ENCODE measurements at places on chromosomes 6 and 20.

DNA sequence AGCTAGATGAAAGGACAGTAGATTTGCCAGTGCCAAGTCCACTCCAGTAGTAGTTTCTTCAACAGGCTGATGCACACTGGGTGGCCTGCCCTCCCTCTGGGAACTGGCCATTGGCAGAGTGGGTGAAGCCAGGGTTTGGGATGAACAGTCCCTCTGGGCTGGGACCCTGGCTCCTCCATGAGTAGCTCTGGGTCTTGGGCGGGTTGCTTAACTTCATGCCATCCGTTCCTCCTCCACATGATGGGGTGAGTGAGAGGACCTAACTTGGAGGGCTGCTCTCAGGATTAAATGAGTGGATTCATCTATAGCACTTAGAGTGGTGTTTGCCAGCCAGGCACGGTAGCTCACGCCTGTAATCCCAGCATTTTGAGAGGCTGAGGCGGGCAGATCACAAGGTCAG is 47.2 kb downstream of the PLAGL2 start:
- no peak for DNase-seq

DNA sequence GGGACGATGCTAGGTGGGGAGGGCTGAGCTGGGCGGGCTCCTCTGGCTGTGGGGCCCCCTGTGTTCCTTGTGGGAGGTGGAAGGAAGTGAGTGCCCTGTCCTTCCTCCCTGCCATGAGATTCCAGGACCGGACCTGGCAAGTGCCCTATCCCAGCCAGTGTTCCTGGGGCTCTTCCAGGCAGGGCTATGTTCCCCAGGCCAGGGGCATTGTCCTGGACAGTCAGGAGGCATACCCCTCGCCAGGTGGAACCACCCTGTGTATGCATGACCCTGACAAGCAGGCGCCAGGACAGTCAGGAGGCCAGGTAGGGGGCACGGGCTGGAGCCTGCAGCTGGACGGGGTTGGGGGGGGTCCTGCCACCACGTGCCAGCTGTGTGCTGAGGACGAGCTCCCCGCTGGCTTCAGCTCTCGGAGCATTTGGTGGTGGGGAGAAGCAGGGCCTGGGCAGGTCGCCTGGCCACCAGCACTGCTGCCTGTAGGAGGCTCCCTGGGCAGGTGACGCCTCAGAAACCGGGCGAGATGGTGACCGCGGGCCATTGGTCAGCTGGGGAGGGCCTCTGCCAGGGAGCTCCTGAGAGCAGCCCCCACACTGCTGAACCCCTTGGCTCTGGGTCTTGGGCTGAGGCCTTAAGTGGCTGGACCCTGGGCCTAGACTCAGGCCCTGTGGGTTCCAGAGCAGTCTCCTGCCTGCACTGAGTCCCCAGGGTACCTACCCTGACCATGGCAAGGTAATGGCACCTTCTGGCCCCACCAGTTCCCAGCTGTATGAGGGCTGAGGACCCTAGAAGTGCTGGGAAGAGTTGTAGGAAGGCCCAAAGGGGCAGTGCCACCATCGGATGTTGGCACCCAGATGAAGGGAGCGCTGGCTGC is 694 bp downstream of the SLC17A9 start:
- DNase-seq, result no peak

DNA sequence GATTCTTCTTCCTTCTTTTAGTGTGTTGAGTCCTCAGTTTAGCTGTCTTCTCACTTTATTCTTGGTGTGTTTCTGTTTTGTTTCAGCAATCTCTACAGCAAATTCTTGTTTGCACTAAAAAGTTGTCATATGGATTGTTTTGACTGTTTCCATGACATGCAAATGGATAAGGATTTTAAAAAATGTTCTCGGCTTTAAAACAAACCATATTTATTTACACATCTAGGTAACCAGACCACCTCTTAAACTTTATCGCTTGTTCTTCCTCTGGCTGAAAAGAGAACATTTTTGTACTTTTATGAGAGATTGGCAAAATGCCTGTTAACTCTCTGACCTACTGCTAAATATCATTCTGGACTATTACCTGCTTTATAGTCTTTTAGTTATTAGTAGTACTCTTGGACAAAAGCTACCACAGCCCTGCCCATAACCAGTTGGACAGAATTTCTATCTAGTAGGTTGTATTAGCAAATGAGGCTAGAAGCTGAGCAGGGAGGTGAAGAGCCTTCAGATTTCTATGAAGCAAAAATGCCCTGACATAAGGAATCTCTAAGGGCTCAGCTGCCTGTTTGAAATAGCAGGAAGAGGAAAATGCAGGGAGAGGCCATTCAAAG is 268.3 kb downstream of the CD109 start:
- peak; percentile 7 for DNase-seq

- DNase-seq, result peak; percentile 37
Observed at GRCh38 chr6:159788753-159789376, 537 bp downstream of the TCP1 start.

- no peak for DNase-seq
Observed at GRCh38 chr20:10666221-10667076, 7.3 kb downstream of the JAG1 start.

GRCh38 chr6:44064089-44064947 is 62.9 kb downstream of the MRPL14 start:
- DNase-seq, result peak; percentile 99

DNA sequence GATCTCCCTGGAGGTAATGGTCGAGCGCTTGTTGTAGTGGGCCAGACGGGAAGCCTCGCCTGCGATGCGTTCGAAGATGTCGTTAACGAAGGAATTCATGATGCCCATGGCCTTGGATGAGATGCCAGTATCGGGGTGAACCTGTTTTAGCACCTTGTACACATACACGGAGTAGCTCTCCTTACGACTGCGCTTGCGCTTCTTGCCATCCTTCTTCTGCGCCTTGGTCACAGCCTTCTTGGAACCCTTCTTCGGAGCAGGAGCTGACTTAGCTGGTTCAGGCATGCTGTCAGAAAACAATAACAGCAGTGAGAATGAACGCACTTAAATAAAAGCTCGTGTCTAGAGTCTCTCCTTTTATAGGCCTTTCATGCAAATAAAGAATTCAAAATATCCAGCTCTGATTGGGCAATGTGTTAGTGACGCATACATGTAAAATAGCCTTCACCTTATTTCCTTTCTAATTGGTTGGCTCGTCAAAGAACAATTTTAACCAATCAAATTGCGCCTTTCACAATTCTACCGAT is 129.2 kb downstream of the HFE start:
- peak; percentile 100 for DNase-seq

DNA sequence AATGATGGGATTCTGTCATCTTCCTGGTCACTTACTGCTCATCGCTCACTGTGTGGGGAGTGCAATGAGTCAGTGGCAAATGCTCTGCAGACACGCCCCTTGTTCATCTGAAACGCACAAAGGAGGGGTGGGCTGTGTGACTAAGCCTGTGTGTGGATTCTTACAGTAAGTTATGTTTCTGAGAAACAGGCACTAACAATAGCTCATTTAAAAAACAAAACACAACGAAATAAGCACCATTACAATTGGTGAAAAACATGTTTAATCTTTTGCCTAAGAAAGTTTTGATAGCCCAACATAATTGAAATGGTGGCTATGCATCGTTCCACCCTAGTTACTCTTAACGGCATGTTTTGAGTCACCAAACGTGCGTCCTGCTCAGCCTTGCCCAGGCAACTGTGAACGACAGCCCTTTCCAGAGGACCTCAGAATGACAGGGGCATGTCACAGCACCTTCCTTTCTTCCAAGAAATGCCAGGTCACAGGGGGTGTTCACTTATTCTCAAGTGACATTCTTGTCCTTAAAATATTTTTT is 118.4 kb upstream of the SGK1 start:
- DNase-seq, result peak; percentile 98

DNA sequence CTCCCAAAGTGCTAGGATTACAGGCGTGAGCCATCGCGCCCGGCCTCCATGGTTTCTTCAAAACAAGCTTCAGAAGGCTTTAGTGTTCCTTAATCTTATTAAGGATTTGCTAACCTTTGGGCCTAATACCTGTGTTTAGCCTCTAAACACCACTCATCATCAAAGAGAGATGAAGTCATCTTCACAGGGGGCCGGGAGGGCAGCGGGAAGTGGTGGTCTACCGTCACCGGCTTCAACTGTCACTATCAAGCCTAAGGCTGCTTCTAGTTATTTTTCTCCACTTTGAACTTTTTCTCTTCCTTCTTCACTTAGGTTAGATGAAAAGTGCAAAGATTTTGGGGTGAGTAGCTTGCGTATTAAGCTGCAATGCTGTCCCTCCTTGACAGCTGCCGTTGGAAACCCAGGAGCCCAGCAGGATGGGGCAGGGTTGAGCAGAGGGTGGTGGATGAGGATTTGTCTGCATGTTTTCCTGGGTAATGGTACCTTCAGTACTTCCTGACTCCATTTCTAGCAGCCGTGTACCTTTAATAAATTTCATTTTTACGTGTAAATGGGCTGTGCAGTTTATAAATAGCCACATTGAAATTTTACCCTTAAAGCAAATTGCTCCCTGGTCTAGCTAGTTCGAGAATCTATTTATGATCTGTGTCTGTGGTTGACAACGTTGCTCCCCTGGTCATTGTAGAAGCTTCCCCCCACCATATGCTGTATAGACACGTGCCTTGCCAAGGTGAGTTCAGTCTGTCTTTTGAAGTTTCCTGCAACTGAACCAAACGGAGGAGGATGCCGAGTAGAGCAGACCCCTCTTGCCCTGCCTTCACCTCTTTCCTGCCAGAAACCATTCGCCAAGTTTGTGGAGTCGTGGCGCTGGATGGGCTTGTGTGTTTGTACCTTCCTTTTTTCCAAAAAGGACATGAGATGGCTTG is 64.8 kb downstream of the SYNJ2 start:
- no peak for DNase-seq

DNA sequence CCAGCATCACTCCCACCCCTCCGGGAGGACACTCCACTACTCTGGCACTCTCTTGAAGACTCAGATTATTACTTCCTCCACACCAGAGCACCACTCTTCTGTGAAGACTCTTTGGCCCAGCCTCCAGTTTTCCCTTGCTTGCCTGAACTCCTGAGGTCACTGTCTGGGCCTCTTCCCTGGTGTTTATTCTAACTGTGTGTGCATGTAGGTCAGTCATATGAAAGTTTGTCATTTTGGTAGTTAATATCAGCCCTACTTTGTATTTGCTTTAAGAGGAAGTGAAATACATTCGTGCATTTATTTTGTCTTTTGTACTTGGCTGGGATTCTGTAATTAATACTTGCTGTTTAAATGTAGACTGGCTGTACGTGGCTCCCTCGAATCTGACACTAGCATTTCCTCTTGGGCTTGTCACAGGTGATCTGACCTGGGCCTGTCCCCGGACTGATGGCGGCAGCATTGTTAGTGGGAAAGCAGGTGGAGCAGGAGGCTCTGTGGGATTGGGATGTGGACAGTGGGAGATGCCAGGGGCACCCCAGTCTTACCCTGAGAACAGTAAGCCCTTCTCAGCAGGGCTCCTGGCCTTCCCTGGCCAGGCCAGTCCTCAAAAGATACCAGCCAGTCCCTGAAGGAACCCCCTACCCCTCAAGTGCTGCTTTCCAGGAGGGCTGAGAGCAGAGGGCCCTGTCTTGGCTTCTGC is 350.5 kb downstream of the CDC5L start:
- DNase-seq, result no peak

DNA sequence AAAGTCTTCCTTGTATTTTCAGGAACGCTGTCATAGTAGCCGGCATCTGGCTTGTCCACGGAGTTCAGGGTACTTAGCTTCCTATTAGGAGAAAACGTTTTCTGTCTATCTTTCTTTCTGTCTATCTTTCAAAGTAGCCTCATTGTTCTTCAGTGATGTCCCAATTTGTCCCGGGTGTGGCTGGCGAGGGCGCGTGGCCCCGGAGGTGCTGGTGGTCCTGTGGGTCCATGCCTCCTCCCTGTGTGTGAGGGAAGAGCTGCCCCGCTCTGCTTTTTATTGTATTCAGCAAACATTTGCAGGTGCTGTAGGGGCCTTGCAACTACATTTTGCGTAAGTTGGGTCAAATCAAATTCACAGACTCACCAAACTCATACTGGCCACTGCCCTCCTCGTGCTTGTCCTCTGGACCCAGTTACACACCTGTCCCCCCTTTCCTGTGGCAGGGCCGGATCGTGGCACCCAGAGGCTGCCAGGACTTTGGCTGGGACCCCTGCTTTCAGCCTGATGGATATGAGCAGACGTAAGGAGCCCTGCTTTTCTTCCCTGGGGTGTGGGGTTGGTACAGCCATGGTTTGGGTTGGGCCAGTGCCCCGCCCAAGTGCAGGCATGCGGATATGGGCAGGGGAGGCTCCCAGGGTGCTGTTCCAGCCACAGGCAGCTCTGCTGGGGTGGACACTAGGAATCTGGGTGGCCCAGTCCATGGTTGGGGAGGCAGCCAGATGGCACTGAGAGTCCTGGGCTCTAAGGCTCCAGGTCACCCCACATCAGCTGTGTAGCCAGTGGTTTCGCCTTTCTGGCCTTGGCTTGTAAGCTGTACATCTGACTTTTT is 12.3 kb downstream of the ITPA start:
- no peak for DNase-seq

DNA sequence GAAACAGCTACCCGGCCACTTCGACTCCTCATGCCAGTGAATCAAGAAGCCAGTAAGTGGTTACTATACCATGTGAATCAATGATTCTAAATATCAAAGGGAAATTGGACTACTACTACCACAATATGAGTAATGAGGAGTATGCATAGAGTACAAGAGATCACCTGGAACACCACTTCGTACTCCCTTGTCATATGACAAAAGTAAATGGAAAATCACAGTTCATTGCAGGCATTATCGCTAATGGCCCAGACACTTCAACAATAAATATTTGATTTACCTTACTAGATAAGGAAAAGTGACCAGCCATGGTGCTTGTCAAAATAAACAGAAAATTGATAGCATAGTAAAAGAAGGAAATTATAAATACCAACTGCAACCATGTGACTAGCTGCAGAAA is 73.1 kb downstream of the BMP5 start:
- DNase-seq, result no peak

Data from fibroblast of pulmonary artery (primary cell).